GF-D8 (cell line): ENCODE measurements at places on chromosomes 16 and 17.

DNA sequence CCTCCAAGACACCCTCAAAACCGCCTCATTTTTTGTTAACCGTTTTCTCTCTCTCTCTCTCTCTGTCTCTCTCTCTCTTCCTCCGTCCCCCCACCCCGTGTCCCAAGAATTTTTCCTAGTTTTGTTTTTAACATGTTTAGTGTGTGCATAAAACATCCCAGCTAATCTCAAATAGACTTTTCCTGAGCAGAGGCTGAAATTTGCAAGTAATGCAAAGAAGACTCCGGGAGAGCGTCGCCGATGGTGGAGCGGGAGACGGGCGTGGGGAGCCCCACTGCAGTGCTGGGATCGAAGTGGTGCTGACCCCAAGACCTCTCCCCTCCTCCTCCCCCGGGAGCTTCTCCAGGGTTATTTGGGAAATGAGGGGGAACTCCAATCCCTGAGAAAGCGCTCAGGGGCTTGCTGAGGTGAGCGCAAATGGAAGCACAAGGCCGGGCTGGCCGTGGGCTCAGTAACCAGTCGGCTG lies 4.7 kb upstream of the DLX4 start:
- no peak for DNase-seq

- DNase-seq = no peak
Observed at GRCh38 chr16:70258946-70259345, 7.2 kb upstream of the EXOSC6 start.

- no peak for DNase-seq
Observed at GRCh38 chr17:58324409-58325288, 3.9 kb downstream of the TSPOAP1 start.

GRCh38 chr16:29315916-29316517 lies 90.5 kb downstream of the NPIPB11 start:
- no peak for DNase-seq
